ENCODE measurements at places on chromosomes 5 and 9.

- DNase-seq, result no peak
Observed at GRCh38 chr9:86282979-86283535, 719 bp upstream of the ISCA1 start.

- no peak for DNase-seq
Observed at GRCh38 chr9:105698348-105698870, 4.1 kb downstream of the TMEM38B start.

DNA sequence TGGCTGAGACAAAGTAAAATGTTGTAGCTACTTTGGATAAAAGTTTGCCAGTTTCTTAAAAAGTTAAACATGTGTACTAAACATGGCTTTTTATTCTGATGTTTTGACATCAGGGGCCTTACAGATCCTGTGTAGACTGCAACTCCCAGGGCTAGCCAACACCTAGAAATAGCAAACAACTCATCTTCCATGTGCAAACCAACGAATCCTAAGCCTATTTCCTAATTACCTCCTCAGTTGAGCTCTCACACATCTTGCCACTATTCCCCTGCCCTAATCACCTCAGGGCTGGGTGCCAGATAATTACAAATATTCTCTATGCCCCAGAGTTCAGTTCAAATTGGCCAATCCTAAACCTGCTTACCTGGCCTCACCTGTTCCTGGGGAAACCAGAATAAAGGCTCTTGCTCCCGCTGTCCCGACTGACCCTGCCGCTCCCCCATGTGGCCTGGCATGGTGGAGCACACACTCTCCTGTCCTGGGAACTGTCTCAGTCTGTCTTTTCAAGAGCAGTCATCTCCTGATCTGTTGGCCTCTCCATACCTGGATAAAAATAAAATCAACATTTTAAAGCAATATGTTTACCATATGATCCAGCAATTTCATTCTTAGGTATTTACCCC, 37.1 kb upstream of the FAM169A start:
- no peak for DNase-seq

DNA sequence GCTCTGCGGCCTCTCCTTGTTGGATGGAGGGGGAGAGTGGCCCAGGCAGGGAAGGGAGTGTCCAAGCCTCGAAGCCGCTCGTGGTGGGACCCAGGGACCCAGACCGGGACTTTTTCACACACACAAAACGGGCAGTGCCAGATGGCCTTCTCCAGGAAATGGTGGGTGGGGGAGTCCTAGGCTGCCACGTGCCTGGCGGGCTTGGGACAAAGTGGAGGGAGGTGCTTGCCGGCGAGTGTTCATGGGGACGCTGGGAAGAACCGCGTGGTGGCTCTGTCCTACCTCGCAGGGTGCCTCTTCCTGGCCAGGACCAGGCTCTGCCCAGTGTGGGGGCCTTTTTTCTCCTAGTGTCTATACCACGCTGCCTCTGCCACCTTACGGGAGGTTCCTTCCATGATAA, 155.0 kb upstream of the COL5A1 start:
- DNase-seq, result no peak

DNA sequence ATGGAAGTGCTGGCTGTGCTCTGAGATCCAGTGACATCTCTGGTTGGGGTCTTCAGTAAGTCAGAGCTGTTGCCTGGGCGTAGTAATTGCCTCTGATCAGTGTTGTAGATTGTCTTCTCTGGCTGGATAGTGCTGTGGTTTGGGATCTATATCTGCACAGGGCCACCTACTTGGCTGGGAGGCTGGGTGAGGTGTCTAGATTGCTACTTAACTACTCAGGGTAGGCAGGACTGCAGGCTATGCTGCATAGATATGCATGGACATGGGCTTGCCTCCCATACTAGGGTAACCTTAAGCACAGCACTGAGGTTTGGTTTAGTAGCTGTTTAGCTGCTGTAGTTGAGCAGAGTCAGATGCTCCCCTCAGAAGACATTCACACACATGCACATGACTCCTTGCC, 181.0 kb downstream of the ADGRV1 start:
- DNase-seq, result no peak

DNA sequence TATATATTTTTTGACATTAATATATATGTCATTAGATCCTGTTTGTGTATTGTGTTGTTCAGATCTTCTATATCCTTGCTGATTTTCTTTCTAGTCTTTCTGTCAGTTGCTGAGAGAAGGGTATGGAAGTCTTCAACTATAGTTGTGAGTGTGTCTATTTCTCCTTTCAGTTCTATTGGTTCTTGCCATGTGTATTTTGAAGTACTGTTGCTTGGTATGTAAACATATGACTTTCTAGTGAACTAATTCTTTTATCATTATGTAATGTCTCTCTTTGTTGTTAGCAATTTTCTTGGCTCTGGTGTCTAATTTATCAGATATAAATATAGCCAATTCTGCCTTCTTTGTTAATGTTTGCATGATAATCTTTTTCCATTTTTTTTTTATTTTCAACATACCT, 84.3 kb upstream of the CAST start:
- DNase-seq, result no peak

GRCh38 chr9:113506090-113506589, 42.6 kb downstream of the RGS3 start:
- DNase-seq, result no peak

DNA sequence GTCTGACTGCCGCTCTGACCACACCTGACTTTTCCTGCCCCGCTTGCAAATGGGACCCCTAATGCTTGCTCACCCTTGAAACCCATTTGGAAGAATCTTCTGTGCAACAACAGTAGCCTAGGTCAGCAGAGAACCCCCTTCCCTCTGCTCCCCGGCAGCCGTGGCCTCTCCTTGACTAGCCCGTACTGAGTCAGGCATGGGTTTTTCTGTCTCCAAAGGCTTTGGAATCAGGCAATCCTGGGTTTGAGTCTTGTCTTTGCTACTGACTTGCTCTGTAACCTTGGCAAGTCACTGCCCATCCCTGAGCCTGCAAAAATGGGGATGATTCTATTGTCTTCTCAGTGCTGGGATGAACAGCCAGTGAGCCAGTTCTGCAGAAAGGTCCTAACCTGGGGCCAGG, 135.4 kb downstream of the RGS3 start:
- DNase-seq, result no peak

DNA sequence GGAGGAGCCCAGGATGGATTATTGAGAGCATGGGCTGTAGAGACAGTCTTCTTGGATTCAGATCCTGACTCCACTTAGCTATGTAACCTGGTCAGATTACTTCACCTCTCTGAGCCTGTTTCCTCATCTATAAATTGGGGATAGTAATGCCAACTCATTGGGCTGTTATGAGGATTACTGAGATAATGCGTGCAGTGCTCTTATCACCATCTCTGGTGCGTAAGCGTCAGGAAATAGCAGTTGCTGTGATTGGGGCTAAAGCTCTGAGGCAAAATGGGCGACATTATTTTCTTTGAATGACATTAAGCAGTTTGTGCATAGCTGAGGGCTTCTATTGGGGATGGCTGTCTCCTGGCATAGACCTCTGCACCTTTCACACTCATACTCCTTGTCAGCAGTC, 995 bp upstream of the MSMP start:
- no peak for DNase-seq

DNA sequence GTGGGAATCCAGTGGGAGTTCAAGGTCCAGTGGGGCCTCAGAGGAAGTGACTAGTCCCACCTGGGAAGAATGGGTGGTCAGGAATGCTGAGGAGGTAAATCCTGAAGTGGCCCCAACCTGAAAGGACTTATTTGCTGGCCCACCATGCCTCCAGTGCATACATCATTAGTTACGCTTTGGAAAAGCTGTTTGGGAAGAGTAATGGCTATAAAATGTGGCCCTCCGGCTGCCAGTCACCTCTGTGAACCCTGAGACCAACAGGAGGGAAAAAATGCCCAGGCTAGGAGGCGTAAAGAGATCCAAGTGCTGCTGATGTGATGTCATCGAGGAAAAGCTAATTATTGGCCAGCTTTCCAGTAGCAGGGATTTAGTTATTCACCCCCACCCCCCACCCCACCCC, 2.7 kb upstream of the SLC26A2 start:
- no peak for DNase-seq

DNA sequence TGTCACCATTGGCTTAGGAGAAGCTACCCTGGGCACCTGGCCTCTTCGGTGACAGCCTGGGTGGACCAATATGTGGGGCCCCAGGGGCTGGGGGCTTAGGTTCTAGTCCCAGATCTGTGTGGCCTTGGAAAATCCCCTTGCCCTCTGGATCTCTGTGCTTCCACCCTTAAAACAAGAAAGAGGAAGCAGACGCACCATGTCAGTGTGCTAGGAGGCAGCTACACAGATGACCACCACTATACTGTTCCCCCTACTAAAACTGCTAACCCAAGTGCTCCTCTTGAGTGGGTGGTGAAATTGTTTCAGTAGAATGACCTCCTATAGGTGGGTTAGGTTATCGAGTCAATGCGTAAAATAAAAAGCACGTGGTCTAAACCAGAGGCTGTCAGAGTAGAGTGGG, 31.0 kb downstream of the AFAP1L1 start:
- DNase-seq, result no peak

DNA sequence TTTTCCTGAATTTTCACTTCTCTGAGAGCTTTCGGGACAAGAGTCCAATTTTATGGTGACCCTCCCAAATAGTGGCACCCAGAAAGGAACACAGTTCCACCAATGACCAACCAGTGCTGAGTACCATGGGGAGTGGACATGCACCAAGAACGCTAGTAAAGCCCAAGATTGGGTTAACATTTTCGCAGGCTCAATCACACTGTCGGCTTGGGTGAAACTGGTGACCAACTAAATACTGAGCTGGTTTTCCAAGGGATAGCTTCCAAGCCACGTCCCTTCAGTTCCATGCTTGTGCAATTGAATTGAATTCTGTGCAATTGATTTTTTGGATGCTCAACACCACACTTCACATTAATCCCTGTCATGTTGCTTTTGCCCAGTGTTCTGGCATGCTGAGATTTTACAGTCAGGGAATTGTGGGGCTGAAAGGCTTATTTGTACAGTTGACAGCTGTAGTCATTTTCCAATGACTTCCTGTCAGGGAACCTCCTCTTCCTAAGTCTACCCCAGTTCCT, 37.6 kb upstream of the TRMT10B start:
- DNase-seq, result no peak

DNA sequence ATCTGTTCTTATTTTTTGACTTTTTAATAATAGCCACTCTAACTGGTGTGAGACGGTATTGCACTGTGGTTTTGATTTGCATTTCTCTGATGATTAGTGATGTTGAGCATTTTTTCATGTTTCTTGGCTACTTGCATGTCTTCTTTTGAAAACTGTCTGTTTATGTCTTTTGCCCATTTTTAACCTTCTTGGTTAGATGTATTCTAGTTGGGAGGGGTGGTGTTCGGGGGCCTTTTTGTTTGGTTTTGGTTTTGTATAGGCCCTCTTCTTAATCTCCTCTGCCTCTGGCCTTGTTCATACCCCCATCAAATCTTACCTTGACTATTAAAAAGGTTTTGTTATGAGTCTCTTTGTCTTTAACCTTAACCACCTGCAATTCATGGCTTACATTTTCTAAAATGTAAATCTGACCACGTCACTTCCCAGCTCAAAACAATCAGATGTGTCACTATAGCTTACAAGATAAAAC, 107.8 kb upstream of the NR4A3 start:
- DNase-seq, result no peak

GRCh38 chr9:100472788-100473275, at the start of gene TMEFF1:
TSS of gene TMEFF1 (plus strand) at chr9:100473149. CDS start at chr9:100473545, 396 bp downstream.
- no peak for DNase-seq

DNA sequence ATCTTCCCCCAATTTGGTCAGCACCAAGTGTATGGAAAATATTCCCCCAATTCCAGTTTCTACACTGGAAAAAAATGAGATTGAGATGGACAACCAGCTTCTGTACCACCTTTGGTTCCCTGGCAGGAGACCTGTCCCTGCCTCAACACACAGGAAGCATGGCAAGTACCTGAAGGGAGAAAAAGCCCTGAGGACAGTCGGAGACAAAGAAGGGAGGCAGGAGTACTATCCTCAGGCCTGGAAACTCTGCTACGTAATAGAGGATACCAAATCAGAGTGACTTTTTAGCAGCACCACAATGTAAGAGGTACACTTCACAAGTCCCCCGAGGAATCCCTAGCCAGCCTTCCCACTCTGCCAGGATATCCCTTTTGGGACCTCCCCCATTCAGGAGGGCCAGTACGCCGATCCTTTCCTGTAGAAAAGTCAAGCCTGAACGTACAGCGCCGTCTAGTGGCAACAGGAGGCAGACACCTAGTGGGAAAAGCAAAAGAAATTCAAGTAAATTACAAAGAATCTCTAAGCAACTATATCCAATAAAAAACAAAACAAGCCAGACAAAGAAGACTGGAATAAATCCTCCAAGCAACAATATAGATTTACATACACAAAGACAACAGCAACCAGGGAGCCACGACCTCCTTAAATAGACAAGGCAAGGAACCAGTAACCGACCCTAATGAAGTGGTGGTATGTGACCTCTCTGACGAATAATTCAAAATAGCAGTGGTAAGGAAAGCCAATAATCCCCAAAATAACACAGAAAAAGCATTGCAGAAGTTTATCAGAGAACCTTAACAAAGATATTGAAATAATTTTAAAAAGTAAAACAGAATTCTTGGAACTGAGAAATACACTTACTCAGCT, 63.3 kb upstream of the SLCO6A1 start:
- no peak for DNase-seq

GRCh38 chr9:106846857-106847256, 16.1 kb upstream of the ZNF462 start:
- DNase-seq, result no peak

GRCh38 chr5:9641806-9642355, 11.7 kb upstream of the TAS2R1 start:
- no peak for DNase-seq

DNA sequence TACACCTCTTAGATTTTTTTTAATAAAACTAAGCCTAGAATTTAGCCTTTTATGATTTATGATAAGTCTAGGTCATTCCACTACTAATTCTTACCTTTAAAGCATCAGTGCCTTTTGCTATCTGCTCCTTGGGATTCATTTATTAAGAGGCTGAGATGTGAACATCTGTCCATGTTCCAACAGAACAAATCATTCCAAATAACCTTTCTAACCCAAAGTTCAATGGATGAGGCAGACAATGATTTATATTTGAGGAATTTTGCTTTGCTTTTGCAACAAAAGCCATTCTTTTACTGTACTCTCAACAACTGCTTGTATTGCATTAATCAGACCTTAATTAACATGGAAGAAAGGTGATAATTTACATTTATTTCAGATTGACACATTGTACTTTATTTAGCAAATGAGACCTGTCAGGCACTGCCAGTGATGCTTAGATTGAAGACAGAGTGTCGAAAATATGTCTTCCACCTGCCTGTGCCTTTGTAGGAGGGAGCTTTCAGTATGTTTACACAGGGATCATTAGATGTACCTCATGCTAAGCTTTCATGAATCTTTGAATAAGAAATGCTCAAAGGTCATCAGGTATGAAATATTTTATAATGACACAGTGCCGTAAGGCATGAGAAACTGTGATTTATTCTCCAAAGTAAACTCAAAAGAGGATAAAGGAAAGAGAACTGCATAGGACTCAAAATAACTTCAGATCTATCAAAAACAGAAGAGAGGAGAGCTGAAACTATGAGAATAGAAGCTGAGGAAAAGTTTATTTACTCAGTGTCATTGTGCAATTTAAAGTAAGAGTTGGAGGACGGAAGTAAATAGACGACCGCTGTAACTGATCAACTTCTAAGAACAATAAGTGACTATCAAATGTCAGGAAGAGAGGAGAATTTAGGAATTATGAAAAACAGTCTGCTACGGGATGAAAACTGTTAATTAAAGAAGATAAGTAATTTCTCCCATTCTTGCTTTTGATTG, 36.7 kb upstream of the IZUMO3 start:
- no peak for DNase-seq

- DNase-seq, result no peak
Observed at GRCh38 chr5:170633235-170634081, 129.6 kb downstream of the KCNIP1 start.

- DNase-seq, result no peak
Observed at GRCh38 chr5:52554293-52554692, 233.4 kb upstream of the ITGA1 start.

GRCh38 chr9:93594041-93594756, 17.8 kb downstream of the PHF2 start:
- DNase-seq, result no peak
